ENCODE measurements at places on chromosomes 5 and 9.

- no peak for DNase-seq
Measured at GRCh38 chr5:7667216-7667767, 183.6 kb downstream of the CFAP90 start.

- DNase-seq, result no peak
Measured at GRCh38 chr9:11735391-11735790, 957.8 kb upstream of the TYRP1 start.

DNA sequence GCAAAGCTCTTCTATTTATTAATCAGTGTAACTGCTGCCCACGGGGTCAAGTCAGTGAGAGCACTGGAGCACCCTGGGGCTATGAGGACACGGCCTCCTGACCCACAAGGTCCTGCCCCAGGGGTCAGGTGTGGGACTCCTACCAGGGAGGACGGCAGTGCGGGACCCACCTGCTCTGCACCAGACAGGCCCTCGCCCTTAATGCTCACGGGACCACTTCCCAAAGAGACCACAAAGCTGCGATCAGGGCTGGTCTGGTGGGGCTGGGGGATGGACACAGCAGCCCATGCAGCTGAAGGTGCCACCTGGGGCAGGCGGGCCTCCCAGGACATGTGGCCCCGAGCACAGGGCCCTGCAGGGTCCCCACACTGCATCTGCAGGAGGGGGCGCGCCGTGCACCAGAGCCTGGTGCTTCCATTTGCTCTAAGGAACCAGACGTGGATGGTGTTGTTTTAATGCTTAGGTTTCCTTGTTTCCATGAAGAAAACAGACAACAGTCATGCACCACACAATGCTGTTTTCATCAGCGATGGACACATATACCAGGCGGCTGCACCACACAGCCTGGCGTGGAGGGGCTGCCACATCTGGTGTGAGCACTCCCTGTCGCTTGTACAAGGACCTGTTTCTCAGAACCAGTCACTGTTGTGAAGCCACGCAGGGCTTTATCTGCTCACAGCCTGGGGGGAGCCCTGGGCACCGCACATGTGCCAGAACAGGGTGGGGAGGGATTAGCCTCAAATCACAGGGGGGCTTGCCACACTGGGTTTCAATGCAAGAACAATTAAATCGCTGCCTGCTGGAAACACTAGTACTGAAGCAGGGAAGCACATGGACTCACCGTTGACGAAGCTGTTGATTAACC is 22.6 kb downstream of the CLPTM1L start:
- DNase-seq, result no peak

GRCh38 chr5:107567901-107568671 is 102.7 kb downstream of the EFNA5 start:
- no peak for DNase-seq

DNA sequence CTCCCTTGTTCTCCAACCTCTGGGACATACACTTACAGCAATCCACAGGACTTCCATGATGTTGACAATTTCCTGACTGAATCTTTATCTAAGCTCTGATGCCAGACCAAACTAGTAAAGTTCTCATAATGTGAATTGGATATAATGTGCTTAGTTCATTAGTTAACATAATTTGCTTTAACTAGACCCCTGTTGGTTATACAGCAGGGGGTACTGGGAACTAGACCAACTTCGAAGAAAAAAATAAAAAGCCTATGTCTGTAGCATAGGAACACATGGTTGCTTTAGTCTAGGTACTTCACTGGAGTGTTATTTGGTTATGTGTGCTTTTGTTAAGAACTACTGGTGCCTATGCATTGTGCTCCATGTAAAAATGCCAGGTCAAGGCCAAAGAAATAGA is 173.8 kb downstream of the ADAMTS6 start:
- DNase-seq, result no peak

DNA sequence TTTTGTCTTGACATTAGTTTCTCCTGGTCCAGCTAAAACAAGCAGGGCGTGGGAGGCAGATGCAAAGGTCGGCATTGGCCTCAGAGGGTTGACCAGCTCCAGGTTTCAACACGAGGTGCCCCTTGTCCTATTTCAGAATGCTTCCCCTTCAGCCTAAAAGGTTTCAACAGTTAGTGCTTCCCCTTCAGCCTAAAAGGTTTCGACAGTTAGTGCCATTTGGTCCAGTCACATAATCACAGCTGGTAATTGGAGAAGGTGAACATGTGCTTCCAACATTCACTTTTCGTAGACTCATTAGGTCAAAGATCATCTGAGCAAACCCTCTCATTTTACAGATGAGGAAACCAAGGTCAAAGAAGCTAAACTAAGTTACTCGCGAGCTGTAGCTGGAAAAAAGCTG is 270.3 kb upstream of the MAP3K1 start:
- no peak for DNase-seq

GRCh38 chr9:61673247-61673646 is 483.4 kb downstream of the SPATA31A7 start:
- no peak for DNase-seq

DNA sequence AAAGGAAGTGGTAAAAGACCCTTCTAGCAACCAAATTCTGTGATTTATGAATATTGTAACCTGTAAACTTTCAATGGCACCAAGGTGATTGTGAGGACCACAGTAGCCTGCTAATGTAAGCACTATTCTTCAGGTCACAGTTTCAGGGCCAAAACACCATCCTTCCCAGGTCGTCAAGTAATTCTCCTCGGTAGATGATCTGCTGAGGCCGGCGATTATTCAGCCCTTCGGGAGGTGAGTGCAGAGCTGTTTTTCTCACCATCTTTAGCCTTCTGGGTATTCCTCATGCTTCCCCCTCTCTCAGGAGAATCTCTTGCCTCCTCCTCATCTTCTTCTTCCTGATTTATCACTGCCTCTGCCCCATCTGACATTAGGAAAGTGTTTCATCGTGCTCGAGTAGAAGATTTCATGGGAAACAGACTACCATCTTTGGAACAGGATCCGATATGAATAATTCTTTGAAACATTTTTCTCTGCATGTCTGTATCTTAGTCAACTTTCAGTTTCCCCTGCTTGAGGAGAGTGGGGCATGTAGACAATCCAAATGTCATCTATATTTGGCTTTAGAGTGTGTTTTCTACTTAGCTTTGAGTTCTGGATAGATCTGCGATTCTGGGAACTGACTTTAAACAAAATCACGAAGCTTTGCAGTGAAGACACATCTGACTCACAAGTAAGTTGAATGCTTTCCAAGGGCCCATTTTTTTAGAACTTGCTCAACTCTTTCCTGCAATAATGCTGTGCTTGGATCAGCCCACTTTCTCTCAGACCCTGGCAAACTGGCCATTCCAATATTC is 173.9 kb downstream of the AOPEP start:
- DNase-seq, result no peak

DNA sequence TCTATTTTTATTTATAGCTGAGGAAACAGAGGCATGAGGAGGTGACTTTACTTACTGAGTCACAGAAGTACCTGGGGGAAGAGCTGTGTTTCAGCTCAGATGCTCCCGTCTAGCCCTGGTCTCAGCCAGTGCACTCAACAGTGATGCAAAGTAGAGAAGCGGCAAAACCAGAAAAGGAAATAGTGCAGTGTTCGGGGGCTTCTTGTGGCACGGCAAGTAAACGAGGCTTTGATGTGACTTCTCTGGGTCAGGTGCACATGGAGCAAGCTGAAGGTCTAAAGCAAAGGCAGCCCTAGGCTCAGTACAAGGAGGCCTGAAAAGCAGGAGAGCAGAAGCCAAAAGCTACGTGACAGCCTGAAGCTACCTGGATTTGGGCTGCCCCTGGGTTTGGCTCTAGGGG is 526.7 kb upstream of the ADAMTS16 start:
- no peak for DNase-seq

DNA sequence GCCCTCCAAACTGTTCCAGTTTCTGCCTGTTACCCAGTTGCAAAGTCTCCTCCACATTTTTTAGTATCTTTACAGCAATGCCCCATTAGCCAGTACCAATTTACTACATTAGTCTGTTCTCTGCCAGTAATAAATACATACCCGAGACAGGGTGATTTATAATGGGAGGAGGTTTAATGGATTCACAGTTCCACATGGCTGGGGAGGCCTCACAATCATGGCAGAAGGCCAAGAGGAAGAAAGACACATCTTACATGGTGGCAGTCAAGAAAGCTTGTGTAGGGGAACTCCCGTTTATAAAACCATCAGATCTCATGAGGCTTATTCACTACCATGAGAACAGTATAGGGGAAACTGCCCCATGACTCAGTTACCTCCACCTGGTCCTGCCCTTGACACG is 600.7 kb upstream of the CDH6 start:
- no peak for DNase-seq

- DNase-seq, result peak; percentile 64
Measured at GRCh38 chr9:129496473-129497004, 124.4 kb downstream of the C9orf50 start.

GRCh38 chr5:143400541-143401226 is 2.8 kb downstream of the NR3C1 start:
- DNase-seq, result no peak

- no peak for DNase-seq
Measured at GRCh38 chr9:110064803-110065202, 143.2 kb downstream of the C9orf152 start.

GRCh38 chr5:763397-763796 is 21.1 kb downstream of the ZDHHC11B start:
- no peak for DNase-seq

DNA sequence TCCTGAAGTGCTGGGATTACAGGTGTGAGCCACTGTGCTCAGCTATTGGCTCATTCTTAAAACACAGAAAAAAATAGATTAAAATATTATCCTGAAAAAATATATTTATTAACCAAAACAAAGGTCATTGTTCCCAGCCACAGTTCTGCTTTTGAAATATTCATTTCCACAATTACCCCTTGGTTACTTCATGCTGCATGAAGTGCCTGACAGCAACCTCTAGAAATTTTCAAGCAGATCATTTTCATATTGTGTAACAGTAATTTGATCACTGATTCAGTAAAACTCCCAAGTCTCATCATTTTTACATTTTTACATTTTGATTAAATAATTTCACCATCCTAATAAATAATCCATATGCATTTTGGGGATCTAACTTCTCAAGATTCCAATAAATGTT is 18.8 kb upstream of the GNAQ start:
- DNase-seq, result no peak

DNA sequence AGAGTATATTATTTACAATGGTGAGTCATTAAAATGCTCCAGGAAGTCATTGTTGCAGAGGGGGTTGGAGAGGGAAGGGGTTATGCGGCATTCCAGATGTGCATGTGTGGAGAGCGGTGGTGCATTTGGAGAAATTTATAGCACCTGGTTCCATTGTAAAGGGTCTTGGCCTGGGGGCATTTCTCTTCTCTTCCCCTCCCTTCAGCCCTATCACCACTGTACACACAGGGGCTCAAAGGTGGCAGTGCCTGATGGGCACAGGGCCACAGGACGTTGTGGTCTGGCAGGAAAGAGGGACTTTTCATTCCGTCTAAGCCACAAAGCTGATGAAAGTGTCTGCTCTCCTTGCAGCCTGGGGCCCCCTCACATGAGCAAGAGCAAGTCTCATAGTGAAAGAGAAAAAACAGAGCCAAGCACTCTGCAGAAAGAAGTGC is 442.4 kb upstream of the ZNF462 start:
- DNase-seq, result no peak

GRCh38 chr9:96236854-96237550 is 65.0 kb downstream of the HSD17B3 start:
- DNase-seq, result no peak

- no peak for DNase-seq
Measured at GRCh38 chr9:3468421-3469205, 57.2 kb downstream of the RFX3 start.

DNA sequence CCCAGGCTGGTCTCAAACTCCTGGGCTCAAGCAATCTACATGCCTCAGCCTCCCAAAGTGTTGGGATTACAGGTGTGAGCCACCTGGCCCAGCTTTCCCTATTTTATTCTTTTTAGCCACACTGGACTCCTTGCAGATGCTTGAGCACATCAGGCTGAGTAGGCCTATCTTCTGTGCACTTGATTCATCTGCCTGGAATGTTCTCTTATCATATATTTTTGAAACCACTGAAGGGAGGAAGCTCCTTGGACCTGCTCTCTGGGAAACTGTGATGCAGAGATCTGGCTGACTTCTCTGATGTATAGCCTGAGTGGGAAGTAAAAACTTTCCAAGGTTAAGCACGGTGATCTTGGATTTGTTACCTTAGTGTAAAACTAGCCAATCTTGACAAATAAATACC is 6.5 kb upstream of the MAT2B start:
- no peak for DNase-seq

Measured in effector memory CD8-positive, alpha-beta T cell (primary cell).